NCI-H2081 treated with DMSO at 0.1 percent for 48 hours (cell line): ENCODE measurements at places on chromosomes 3 and 15.

DNA sequence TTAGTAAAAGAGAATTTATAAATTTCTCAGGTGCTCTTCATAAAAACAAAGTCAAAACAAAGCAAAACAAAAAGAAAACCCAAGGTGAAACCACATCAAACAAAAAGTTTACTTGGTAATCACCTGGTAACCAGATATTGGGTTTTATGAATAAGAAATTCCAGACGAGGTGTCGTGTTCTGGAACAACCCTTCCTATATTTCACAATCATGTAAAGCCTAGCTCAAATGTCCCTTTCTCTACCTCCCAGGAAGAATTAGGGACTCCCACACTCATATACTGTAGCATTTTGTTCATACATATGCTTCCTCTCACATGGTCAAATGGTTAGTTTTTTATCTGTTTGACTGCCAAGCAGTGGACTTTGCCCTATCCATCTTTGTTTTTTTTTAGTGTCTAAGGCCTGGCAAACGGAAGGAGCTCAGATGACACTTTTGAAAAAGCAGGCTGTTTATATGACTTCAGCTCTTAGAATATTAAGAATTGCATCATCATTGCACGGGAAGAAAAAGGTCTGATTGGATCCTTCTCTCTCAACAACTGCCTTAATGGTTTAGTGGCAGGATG is 326.7 kb upstream of the TBL1XR1 start:
- DNase-seq: no peak

DNA sequence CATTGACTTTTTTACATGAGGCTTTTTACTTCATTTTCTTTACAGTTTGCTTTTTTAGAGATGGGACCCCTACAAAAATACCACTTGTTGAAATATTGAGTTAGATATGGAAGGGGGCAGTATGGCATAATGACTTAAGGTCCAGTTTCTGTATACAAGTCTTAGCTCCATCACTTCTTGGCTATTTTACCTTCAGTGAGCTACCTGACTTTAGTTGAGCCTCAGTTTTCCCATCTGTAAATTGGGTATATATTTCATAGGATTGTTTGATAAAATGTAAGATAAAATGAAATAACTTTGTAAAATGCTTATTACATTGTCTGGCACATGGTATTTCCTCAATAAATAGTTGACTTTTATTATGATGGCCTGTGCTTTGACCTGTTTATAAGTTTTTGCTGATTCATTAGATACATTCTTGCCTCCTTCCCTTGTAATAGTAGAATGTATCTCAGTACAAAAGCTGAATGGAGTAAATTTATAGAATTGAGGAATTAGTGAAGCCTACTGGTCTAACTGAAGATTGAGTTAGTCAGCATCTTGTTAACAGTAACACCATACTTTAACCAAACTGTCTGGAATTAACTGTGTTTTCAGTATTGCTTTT is 27.6 kb downstream of the TBC1D23 start:
- DNase-seq: no peak

- no peak for DNase-seq
These were observed 519.1 kb downstream of the FOXP1 start for GRCh38 chr3:71064291-71064955.

DNA sequence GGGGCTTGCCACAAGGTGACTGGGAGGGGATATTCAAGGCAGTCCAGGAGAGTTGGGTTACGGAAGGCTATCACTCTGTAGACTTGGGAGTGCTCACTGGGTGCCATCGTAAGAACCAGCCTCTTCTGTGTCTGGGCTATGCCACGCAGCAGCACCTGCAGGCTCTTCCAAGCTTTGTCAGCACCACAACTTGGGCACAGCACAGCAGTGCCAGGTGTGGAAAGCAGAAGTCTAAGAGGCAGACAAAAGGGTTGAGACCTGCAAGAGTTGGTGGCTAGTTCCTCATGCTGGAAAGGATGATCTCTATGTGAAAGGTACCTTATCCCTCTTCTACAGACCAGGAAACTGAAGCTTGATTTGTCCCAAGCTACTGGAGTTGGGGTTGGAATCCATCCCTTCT is 15.8 kb downstream of the CX3CR1 start:
- DNase-seq: no peak

GRCh38 chr15:58545307-58546065 is 113.7 kb downstream of the LIPC start:
- no peak for DNase-seq

DNA sequence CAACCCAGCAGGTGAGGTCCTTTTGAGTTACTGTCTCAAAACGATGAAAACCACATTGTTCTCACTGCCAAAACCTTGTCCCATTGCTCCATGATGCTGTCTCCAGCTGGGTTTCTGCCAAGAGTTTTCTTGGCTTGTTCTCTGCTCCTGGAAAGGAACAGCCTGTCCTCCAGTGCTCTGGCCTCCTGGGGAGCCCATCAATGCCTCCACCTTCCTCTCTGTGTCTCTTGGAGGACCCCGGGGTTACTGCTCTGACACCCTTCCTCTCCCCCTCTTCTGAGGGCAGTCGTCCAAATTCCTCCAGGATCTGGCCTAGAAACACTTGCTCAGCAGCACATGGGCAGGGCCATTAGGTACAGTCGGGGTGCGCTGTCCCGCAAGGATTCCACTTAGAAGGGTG is 63.9 kb upstream of the RGMA start:
- DNase-seq: no peak

GRCh38 chr3:56926243-56926946 is 124.6 kb upstream of the ARHGEF3 start:
- no peak for DNase-seq

GRCh38 chr3:62192891-62193290 is 180.5 kb downstream of the FEZF2 start:
- no peak for DNase-seq

DNA sequence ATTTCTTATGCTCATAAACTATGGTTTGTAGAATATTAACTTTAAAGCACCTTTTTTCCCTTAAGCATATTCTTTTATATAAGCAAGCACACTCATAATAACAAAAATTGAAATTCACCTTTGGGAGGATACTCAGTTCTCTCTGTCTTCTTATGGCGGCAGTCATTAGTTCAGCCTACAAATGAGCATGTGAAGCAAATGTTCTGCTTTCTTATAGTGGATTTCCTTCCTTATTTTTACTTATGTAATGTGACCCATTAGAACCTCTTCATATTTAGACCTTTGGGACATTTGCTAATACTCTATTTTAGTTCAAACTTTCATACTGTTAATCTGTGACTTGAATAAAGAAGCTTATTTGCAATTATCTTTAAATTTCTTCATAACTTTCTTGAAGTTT is at the start of gene P2RY13:
TSS of gene P2RY13 (minus strand) at position 187 of the 400 bp plus-strand sequence. CDS start at position 166, 21 bp downstream.
- DNase-seq: no peak

DNA sequence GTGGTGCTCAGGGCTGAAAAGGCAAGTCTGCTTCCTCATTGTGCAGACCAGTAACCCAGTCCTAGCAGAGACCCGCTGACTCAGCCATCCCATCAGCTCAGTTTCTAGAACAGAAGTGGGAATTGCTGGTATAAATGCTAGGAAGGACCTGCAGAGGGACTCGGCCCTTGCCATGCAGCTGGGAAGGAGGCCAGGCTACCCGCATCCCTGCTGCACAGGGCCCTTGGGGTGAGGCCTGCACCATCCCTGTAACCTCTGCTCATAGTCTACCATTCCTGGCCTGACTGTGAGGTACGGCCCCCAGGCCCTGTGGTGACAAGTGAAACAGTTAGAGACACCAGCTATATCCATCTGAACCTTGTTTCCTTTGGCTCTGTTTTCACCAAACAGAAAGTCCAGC is 23.5 kb downstream of the RAB6B start:
- DNase-seq: no peak

- DNase-seq: no peak
These were observed 44.8 kb upstream of the RNU6-1 start for GRCh38 chr15:67884514-67885174.

GRCh38 chr15:65305150-65305758 is 777 bp downstream of the RNU5B-1 start:
- no peak for DNase-seq

DNA sequence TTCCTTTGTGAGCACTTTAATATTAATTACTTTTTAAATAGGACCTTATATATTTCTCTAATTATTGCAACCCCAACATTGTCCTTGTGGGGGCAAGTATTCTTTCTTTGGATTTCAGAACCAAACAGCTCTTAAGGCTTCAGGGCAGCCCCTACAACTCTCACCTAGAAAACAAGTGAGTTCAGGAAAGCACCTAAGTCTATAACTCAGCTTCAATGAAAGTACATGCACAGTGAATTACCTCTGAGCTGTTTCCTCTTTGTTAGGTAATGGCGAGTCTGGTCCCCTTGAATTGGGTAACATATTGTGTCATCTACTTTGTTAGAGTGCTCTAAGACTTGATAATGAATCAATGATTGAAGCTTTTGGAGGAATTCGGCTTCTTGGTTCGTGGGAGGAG is 545.7 kb downstream of the NLGN1 start:
- DNase-seq: no peak
